ENCODE measurements at places on chromosomes 11 and 22.
A peak's percentile ranks its signal among the peaks of the same experiment; 100 is the strongest.

- no peak for DNase-seq
Measured at GRCh38 chr11:118491041-118491440, 36.2 kb upstream of the TTC36 start.

GRCh38 chr11:81989093-81989492 is 744.6 kb downstream of the FAM181B start:
- DNase-seq: no peak

DNA sequence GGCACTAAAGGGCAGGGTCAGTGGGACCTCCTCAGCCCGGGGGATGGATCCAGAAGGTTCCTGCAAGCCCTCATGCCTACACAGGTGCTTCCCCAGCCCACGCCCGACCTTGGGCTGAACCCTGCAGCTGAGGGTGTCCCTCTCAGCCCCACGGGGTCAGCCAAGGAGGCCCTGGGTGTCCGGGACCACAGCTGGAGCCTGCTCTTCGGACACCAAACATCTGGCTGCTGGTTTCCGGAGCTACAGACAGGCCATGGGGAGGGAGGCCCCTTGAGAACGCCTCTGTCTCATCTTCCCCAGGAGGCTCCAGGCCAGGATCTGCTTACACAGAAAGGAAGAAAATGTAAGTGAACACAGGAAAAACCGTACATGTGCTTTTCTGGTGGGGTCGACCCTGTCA is 355.7 kb downstream of the MN1 start:
- DNase-seq: no peak

GRCh38 chr11:108025387-108026080 is 16.8 kb downstream of the CUL5 start:
- no peak for DNase-seq

- peak; percentile 50 for DNase-seq
Measured at GRCh38 chr22:46006379-46007002, 29.5 kb upstream of the WNT7B start.

GRCh38 chr11:2718817-2719438 is 19.1 kb upstream of the KCNQ1OT1 start:
- no peak for DNase-seq

GRCh38 chr11:16607675-16608644 is 130.5 kb upstream of the C11orf58 start:
- DNase-seq: peak; percentile 60

GRCh38 chr11:122754553-122755322 is 83.6 kb upstream of the CRTAM start:
- DNase-seq: no peak

- DNase-seq: peak; percentile 9
Measured at GRCh38 chr11:123654566-123655081, at the start of gene SCN3B. SCN3B (minus strand) TSS chr11:123654624; CDS start chr11:123653801, 823 bp downstream.

- DNase-seq: no peak
Measured at GRCh38 chr11:15295695-15296094, 181.0 kb downstream of the INSC start.

- DNase-seq: no peak
Measured at GRCh38 chr11:72001834-72002591, 3.3 kb downstream of the IL18BP start.

DNA sequence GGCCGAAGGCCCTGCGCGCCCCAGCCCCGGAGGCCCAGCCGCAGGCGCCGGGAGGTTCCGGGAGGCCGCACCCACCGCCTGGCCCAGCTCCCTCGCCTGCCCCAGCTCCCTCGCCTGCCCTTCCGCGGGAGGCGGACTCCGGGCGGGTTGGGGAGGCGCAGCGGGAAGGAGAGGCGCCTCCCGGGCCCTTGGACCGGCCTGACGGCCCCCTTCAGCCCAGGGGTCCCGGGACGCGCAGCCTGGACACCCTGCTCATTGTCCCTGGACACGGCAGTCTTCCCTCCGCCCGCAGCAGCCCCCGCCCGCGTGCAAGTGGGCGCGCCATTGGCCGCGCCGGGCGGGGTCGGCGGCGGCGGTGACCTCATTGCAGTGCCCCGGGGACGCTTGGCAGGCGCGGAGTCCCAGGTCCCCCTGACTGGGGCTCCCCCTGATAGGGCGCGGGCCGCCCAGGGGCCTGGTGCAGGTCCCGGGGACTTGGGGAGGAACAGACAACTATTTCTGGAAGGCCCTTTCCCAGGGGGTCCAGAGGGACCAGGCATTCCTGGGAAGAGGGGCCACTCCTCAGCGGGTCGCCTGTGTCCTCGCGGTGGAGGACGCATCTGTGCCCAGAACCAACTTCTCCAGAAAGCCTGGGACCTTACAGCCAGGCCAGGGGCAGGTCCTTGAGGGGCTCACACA is 501 bp downstream of the CD151 start:
- no peak for DNase-seq

- no peak for DNase-seq
Measured at GRCh38 chr11:117538263-117539135, 210.8 kb downstream of the CEP164 start.

GRCh38 chr11:17102462-17102861 is 25.0 kb upstream of the RPS13 start:
- no peak for DNase-seq

DNA sequence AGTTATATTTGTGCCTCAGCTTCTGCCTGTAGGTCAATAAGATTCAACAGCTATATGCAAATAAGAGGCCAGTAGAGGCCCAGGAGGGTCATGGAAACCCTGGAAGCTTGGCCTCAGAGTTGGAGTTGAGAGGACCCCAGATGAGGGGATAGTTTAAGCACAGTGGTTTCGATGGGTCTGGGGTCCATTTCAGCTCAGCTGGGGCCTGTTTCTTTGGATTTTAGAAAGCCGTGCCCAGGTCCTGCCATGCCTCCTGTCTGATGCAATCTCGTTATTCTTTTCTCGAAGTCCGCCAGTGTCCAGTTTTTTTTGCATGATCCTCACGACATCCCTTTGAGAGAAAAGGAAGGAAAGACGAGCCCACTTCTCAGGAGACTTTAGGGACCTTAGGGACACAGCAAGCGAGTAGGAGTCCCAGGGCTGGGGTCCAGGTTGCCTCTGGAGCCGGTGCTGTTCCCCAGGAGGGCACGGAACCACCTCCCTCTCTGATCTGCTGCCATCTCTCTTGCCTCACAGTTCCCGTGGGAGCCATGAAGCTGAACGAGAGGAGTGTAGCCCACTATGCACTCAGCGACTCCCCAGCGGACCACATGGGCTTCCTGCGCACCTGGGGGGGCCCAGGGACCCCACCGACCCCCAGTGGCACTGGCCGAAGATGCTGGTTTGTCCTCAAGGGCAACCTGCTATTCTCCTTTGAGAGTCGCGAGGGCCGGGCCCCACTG is 2.6 kb upstream of the SMDT1 start:
- no peak for DNase-seq

DNA sequence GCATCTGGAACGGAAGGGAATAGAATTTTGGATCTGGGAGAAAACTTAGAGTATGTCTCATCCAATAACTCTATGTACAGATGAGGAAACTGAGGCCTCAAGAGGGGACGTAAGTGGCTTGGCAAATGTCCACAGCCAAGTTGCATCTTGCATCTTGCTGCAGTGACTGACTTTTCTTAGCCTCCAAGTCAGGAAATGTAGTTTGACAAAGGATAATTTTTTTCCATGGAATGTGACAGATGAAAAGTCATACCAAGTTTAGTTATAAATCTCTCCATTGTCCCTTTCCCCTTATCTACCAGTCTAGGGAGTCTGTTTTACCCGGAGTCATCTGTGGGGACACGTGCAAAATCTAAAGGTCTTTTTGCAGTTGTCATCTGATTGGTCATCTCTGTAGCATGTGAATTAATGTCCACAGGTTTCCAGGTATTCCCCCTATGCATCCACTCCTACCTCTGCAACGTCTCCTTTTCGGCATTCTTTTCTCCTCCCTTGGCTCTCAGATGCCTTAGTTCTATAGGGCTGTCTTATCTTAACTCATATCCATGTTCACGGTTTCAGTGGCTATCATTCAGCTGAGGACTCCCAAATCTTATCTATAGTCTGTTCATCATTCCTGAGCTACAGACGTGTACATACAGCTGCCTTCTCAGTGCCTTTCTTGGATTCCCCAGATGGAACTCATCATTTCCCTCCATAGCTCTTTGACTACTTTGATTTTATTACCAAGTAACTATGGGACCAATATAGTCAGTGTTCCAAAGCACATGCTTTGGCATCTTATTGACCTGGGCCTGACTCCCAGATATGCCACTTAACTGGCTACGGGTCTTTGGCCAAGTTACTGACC is 139.5 kb upstream of the TIMP3 start:
- peak; percentile 50 for DNase-seq

- no peak for DNase-seq
Measured at GRCh38 chr11:28250192-28250591, 142.0 kb downstream of the METTL15 start.

- DNase-seq: no peak
Measured at GRCh38 chr11:31823644-31824331, 12.7 kb upstream of the PAX6 start.

- DNase-seq: no peak
Measured at GRCh38 chr11:65610404-65610803, 3.6 kb downstream of the MAP3K11 start.

- no peak for DNase-seq
Measured at GRCh38 chr22:32106930-32107329, 52.2 kb downstream of the C22orf42 start.

DNA sequence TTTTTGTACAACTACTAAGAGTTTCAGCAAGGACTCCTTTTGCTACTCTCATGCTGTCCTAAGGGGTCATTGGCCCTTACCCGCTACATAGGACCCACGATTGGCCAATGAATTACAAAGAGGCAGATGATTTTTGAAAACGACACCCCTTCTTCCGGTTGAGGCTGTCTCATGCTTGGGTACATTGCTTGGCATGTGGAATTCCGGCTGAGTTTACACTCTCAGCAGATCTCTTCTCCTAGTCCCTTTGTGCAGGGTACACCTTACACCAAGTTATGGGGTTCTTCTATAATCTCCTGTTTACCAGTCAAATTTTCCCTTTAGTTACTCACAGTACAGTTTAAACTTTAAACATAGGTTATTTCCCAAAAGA is 52.1 kb downstream of the SLC17A6 start:
- DNase-seq: no peak

GRCh38 chr11:59754494-59754858 is 700 bp upstream of the STX3 start:
- DNase-seq: no peak

DNA sequence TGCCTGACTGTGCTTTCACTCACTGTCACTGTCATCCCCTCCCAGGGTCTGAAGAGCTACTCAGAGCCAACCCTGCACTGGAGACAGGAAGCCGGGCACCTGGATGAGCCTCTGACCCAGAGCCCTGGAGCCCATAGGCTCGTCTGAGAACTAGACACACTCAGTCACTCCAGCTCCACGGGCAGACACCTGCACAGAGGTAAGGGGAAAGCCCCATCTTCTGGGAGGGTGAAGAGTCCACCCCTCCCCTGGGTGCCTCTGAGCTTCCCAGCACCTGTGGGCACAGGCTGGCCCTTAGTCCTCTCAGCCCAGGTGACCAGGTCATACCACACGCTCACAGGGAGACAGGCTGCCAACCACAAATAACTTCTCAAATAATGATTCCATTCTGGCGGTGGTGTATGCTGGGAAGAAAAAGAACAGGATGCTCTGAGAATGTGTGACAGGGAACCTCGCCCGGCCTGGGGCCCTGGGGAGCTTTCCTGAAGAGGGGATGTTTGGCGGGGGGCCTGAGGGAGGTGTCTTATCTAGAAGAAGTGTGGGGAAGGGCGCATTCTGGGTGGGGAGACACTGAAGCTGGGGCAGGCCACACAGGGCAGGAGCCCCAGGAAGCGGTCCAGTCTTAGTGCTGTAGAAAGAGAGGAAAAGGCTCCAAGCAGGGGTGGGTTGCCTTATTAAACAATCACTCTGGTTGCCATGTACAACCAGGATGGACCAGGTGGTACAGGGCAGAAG is 5.3 kb downstream of the CCDC157 start:
- no peak for DNase-seq

DNA sequence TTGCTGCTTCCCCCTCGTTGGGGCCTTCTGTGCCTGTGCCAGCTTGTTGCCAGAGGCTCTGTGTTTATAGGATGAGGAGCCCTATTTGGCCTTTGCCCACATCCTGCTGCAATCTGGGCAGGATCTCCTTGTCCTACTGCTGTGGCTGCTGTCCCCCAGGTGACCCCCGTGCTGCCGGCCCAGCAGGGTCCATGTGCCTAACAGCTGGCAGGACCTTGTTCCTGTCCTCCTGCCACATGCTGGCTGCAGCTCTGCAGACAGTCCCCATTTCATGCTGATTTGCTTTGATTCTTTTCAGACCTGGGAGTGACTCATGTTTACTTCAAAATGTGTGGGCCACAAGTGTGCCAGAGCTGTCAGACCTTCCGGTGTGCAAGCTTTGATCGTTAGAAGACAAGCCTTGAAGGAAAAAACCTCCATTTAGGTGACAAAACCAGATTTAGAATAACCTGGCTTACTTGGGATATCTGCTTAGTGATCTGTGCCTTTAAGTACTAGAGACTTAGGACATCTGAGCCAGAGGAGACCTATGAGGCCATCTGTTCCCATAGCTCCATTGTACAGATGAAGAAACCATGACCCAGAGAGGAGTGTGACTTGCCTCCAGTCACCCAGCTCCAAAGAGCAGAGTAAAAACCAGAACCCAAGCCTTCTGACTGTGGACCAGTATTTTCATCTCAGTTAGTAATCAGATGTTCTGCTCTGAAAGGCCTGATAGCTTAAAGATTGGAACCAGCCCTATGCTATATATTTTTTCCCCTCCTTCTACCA is 11.1 kb downstream of the NAV2 start:
- no peak for DNase-seq

GRCh38 chr22:25970374-25970911 is 198.8 kb upstream of the SEZ6L start:
- no peak for DNase-seq

GRCh38 chr11:57459164-57460021 is 935 bp upstream of the RTN4RL2 start:
- DNase-seq: no peak

DNA sequence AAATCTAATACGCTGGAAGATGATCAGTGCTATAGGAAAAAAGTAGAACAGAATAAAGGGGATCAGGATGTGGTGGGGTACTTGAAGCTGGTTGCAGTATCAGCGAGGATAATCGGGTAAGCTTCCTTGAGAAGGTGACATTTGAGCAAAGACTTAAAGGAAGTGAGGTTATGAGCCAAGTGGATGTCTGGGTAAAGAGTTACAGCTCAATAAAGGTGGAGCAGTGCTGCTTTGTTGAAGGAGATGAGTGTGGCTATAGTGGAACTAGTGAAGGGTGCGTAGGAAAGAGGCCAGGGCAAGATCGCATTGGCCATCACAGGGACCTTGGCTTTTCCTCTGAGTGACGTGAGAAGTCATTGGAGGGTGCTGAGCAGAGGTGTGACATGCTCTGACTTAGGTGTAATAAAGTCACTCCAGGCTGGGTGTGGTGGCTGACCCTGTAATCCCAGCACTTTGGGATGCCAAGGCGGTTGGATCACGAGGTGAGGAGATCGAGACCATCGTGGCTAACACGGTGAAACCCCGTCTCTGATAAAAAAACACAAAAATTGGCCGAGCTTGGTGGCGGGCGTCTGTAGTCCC is 2.3 kb upstream of the SYVN1 start:
- DNase-seq: no peak

DNA sequence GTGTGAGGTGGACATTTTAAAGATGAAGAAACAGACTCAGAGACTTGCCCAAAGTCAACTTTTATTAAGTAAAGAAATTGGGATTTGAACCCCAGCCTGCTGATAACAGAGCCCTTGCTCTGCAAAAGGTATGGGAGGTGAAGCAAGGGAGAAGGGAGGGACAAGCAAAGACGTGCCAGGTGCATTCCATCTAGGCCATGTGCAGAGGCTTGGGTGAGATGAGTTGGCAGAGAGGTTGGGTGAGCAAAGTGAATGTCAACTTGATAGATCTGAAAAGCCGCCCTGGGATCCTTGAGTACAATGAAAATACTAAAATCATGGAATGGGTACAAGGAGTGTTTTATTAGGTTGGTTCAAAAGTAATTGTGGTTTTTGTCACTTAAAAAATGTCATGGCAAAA is 341.3 kb downstream of the CADM1 start:
- DNase-seq: no peak

GRCh38 chr11:82229341-82229740 is 504.3 kb downstream of the FAM181B start:
- DNase-seq: peak; percentile 12
